ENCODE measurements at places on chromosomes 6 and 20. TPM values are rescaled to one million over a fixed set of nuclear protein-coding genes. Genes with fewer than 3 reads are reported as not detected.

Gene CDSN
- not detected for total RNA-seq

GRCh38 chr6:125944434-125944816 lies 12.1 kb upstream of the HINT3 start:
- peak; percentile 53 for DNase-seq

GRCh38 chr6:39684790-39685488 lies 40.3 kb downstream of the KIF6 start:
- no peak for DNase-seq

GRCh38 chr20:4099905-4100675 lies 84.7 kb upstream of the RNF24 start:
- DNase-seq = peak; percentile 62
